Chondrocyte (in vitro differentiated cells): ENCODE measurements at places on chromosomes 1 and 21. TPM values are rescaled to one million over a fixed set of nuclear protein-coding genes. Genes with fewer than 3 reads are reported as not detected.

GRCh38 chr1:8722366-8722765 lies 95.1 kb downstream of the RERE start:
- H3K27me3 ChIP-seq: no peaks in the 10 kb centered on the region
- H3K27ac ChIP-seq: no peak overlapping the region
- peaks cover 6% of the 10 kb centered on the region for H3K4me1 ChIP-seq

GRCh38 chr1:222064388-222065211 lies 322.7 kb upstream of the DUSP10 start:
- DNase-seq: no peak
- H3K27ac ChIP-seq: no peak overlapping the region
- no peaks in the 10 kb centered on the region for H3K4me1 ChIP-seq
- H3K27me3 ChIP-seq: no peaks in the 10 kb centered on the region

DNA sequence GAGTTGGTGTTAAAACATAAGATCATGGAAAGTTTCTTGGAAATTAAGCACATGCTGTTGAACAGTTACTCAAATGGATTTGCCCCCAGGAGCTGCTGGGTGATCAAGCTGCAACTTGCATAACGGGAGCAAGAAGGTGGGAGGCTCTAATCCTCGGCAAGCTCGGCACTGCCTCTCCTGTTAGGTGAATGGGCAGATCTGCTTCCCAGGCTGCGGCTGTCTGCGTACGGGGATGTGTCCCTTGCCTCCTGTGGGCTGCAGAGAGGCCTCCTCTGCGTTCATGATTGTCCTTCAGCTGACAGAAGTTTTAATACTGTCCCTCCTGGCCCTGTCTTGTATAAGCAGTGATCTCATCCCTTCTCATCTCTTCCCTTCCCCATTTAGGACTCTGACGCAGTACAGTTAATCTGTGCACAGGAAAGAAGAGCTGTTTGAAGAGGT lies 36.7 kb downstream of the ATP1A1 start:
- no peak overlapping the region for H3K4me3 ChIP-seq
- H3K36me3 ChIP-seq: peaks cover 28% of the 10 kb centered on the region
- DNase-seq: no peak
- H3K27me3 ChIP-seq: no peaks in the 10 kb centered on the region

Gene TEDDM1
- not detected in 3 replicates for total RNA-seq

Gene RPL11
- 485 to 589 TPM (median 492 TPM) in 3 replicates for total RNA-seq

Gene F13B
- not detected in 3 replicates for total RNA-seq
